Thoracic aorta (tissue), 2 donors: ENCODE measurements at places on chromosomes 5 and 9.

DNA sequence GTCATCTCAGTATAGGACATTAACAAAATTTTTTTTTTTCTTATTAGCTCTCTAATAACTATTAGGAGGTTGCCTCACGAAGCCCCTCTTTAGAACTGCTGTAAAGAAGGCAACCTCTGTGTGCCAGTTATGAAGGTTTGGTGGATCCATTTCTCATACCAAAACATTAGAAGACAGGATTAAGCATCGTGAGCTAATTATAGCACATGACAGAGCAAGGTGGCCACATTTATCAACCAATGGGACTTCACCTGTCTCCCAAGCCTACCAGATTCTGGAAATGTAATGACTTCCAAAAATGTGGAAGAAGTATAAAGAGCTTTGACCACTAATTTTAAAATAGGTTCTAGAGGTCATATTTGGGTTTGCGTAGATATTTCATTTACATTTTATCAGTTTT, 107.2 kb downstream of the SMARCA2 start:
- no peak for DNase-seq

GRCh38 chr9:87102126-87102525, 154.8 kb upstream of the GAS1 start:
- DNase-seq: no peak

DNA sequence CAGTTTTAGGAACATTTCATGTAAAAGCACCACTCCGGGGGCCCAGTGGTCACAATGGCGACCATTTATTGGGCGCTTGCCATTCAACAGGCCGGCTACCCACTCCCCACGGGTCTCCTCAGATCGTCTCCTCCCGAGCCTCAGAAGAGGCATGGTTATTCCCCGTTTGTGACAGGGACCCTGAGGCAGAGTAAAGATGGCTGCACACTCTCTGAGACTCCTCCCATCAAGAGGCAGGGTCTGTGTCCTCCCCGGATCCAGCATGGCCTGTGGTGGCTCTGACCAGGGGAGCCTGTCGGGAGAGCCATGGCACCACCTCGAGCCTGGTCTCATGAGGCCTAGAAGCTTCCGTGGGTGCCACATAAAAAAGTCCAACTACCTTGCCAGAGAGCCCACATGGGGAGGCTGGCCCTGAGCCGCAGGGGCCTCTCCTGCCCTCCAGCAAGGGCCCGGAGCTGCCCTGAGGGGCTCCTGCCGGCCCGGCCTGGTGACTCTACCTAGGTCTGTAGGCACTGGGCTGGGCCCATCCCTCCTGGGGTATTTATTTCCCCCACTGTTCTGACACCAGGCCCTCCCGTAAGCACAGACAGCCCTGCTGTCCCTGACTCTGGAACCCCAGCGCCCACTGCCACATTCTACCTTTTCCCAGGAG, 90.8 kb downstream of the VAV2 start:
- no peak for DNase-seq

GRCh38 chr9:11868795-11869194, 824.4 kb upstream of the TYRP1 start:
- no peak for DNase-seq

DNA sequence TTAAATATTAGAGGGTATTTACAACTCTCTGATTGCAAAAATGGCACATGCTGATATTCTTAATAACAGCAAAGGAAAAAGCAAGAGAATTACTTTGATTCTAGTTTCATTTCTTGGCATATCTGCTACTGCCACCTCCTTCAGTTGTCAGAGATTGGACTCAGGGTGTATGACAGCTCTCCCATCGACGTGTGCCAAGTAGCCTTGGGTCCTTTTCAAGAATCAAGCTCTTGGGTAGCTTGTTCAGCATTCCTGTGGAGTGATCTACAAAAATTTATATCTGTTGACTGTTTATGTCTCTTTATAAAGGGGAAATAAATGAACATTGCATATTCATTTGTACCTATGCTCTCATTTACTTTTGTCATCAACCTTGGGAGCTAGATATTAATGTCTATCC, 315.6 kb downstream of the PRR16 start:
- DNase-seq: no peak

DNA sequence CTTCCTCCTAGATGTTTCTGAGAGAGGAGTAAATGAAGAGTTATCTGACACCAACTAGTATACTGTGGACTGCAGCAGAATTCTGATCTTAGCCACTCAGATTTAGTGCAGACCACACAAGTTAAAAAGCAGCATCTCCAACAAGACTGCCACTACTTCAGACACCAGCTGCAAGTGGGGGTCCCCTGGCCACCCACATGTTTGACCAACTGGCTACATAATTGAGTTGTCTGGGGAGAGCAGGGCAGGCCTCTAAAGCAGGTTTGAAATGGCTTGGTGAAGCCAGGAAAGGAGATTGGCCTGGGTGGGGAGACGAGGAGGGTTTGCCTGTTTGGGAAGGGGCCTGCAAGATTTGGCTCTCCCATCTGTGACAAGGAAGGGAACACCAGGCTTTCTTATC, 40.5 kb upstream of the FAM81B start:
- no peak for DNase-seq

DNA sequence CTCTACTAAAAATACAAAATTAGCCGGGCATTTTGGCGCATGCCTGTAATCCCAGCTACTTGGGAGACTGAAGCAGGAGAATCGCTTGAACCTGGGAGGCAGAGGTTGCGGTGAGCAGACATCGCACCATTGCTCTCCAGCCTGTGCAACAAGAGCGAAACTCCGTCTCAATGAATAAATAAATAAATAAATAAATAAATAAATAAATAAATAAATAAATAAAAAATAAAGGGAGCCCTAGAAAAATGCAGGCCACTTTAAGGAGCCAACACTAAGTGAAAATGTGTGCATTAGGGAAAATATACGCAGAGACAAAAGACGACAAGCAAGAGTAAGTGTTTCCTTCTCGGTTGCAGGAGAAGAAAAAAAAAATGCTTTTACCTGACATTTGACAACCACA, 132.6 kb upstream of the CDH10 start:
- no peak for DNase-seq

- DNase-seq: no peak
Observed at GRCh38 chr5:146041180-146041789, 64.1 kb downstream of the PLAC8L1 start.

- DNase-seq: no peak
Observed at GRCh38 chr9:71901695-71902597, 9.0 kb downstream of the ABHD17B start.

DNA sequence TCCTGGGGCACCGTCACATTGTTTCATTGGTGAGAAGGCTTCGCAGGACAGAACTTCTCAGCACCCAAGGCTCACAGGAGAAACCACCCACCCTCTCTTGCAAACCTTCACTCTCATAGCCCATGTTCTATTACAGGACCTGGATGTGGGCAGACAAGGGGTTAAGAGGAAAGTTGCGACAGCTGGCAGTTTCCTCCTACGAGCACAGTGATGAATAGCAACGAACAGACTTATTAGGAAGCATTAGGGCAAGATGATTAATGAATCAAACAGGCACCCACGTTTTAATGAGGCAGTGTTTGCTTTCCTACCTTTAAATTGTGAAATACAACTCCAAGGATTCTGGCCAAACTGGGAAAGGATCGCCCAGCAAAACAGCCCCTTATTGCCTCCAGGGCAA, 339.3 kb downstream of the DRD1 start:
- DNase-seq: no peak

GRCh38 chr5:34833976-34834793, 4.8 kb upstream of the TTC23L start:
- DNase-seq: no peak

GRCh38 chr9:133711428-133712220, 26.5 kb downstream of the SARDH start:
- DNase-seq: no peak

- no peak for DNase-seq
Observed at GRCh38 chr9:76609285-76610010, 150.5 kb downstream of the GCNT1 start.

GRCh38 chr5:38878391-38879077, 32.7 kb downstream of the OSMR start:
- no peak for DNase-seq

GRCh38 chr5:157574456-157575380, 857 bp downstream of the ADAM19 start:
- no peak for DNase-seq

GRCh38 chr5:41112486-41113455, 41.6 kb upstream of the MROH2B start:
- no peak for DNase-seq

GRCh38 chr9:131598121-131598520, 52.8 kb downstream of the PRRT1B start:
- no peak for DNase-seq

DNA sequence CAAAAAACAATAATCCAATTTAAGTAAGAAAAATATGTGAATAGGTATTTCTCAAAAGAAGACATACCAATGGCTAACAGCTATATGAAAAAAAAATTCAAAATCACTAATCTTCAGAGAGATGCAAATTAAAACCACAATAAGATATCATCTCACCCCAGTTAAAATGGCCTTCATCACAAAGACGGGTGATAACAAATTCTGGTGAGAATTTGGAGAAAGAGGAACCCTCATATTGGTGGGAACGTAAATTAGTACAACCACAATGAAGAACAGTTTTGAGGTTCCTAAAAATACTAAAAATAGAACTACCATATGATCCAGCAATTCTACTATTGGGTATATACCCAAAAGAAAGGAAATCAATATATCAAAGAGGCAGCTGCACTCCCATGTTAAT, 94.3 kb downstream of the TMEM167A start:
- DNase-seq: no peak

- no peak for DNase-seq
Observed at GRCh38 chr5:145941448-145942130, 5.2 kb downstream of the SH3RF2 start.

DNA sequence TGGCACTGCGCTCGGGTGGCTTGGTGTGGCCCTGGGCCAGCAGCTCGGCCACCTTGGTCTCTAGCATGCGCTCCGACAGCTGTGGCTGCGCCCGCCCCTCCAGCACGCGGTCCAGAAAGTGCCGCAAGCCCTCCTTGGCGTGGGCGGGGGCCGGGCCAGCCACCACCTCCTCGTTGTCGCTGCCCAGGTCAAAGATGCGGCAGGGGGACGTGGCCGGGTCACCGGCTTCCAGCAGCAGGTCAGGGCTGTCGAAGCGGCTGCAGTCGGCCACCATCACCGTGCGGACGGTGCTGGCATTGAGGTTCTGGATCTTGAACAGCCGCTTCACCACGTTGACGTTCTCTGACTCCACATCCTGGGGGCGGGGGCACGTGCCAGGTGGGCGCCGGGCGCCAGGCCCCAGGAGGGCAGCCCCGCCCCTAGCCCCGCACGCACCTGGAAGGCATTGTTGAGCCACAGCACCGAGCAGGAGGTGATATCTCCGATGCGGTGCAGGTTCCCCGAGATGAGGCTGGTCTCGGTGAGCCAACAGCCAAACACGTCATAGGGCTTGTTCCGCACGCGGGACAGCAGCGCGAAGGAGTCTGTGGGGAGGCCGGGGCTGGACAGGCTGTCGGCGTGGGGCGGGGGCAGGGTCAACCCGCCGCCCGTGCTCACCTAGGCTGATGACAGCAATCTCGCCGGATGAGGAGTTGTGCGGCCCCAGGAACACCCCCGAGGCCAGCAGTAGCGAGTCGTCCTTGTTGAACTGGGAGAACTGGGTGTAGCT, 2.2 kb downstream of the FBXW5 start:
- DNase-seq: no peak

DNA sequence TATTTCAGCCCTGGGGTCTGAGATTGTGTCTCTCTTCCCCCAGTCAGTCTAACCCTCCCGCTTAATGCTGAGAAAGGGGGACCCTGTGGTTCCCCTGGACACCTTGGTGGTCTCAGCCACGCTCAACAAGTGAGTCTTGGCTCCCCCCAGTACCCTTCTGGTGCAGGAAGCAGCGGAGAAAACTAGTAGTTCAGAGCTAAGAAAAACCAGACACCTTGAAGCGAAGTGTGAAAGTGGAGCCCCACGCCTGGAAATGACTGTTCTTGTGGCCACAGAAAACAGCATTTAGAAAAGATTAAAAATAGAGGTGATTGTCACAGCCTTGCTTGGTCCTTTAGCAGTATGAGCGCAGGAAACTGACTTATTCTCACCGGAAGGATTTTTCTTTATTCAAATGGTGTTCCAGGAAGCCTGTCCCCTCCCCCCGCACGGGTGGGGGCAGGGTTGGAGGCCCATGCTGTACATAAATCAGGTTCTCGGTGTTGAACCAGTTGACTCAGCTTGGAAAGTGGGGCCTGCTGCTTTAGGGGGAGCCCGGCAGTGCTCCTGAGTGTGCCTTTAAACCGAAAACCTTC, 8.1 kb downstream of the ARPC5L start:
- no peak for DNase-seq

DNA sequence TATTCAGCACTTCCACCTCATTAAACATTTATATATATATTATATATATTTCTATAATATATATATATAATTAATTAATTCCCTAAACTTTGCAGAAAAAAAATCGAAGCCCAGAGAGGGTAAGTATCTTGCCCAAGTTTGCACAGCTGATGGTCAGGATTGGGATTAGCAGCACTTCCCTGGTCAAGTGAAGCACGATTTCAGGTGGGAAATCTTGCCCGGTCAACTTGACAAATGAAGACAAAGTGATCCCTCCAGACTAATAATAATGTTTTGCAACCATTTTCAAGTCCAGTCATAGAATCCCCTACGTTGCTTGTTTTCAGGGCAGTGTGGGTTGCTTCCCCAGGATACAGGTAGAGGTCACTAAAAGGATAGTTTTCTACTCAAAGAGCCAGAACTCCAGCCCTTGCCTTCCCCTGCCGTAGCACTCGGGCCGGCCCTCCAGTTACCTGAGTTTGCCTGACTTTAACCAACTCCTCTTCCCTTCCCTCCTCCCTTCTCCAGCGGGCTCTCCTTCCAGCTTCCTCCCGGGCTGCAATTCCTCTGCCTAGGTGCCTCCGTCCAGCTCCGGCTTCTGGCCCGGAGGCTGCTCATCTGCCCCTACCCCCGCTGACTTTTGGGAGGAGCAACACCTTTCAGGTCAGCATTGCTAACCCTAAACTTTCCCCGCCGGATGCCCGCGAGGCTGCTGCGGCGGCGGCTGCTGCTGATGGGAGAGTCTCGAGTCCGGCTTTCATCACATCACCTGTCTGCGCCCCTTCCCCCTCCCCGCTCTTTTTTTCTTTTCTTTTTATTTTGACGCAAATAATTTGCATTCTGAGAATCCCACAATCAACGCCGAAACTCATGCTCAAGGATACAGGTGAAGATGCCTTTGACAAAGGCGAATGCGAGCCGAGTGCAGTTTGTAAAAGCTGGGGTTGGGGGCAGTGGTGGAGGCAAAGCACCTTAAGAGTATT, 930 bp downstream of the PRLR start:
- DNase-seq: no peak

DNA sequence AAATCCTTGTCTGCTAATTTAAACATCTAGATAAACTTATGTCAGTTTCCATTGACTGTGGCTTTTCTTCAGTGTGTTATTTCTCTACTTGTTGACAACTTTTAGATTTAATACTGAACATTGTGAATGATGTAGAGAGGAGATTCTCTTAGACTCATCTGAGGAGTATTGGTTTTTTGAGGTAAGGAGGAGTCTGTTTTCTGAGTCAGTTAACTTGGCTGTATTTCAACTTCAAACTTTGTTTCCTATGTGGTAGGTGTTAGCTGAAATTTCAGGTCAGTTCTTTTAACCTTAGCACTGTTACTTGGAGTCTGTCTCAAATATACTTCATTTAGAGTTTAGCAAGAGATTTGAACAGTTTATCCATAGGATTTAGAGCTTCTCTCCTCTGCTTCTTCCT, 67.9 kb downstream of the XRCC4 start:
- DNase-seq: no peak
